ENCODE measurements at places on chromosomes 5 and 9.
A peak's percentile ranks its signal among the peaks of the same experiment; 100 is the strongest.

DNA sequence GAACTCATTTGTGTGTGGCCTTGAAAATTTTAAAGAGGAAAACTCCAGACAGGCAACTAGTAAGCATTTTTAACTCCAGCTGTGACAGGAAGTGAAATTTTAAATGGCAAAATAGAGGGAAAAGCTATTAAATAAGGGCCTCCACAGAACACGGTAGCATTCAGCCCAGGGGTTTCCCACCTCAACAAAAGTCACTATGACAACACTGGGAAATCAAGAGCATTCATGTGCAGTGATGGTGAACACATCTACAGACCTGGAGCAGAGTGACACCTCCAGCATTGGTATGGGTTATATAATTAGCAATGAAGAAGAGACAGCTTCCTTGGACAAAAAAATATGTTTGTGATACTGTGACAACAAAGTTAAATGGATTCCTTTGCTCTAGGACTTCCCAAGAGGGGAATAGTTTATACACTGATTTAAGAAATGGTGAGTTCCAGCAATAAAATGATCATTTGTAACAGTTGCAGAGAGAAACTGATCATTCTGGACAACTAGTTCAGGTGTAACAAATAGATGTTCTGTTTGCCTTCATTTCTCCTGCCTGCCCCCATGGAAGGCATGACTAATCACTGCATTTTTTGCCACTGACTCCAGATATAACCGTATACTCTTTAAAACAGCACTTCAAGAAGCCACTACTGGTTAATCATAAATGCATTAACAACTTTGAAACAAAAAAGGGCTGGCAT is 93.3 kb upstream of the SLC44A1 start:
- H3K27ac ChIP-seq, result no peak overlapping the region
- H3K27me3 ChIP-seq, result no peaks in the 10 kb centered on the region
- DNase-seq, result no peak
- no peak overlapping the region for H3K4me3 ChIP-seq
- no peaks in the 10 kb centered on the region for H3K36me3 ChIP-seq

- no peaks in the 10 kb centered on the region for H3K36me3 ChIP-seq
- no peak overlapping the region for H3K27ac ChIP-seq
- no peaks in the 10 kb centered on the region for H3K4me1 ChIP-seq
- no peak overlapping the region for H3K4me3 ChIP-seq
These were observed 364.4 kb upstream of the CDH9 start for GRCh38 chr5:27402828-27403227.

DNA sequence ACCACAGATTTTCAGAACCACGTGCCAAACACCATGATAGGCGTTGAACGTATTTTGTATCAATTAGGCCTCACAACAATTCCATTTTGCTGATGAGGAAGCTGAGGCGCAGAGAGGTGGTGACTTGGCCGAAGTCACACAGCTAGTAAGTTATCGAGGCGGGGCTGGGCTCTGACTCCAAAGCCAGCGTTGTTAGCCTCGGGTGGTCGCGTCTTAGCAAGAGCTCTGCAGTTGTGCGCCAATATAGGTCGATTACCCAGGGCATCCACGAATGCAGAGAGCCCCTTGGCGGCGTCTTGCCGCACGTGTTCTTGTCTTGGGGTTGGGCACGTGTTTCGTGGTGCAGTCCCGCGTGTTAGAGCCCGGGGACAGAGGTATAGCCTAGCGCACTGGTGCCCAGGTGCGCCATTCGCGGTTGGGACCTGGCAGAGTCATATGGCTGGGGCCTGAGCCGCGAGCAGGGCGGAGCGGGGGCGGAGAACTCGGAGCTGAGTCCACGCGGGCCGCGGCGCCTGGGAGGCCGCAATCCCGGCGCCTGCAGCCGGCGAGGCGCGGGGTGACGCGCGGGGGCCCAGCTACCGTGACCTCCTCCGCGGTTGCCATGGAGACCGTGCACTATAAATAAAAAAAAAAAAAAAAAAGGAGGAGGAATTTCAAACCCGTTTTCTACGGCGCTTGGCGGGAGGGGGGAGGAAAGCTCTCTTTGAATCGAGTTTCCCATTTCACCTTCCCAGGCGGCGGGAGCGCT is 62.3 kb downstream of the CXXC5 start:
- DNase-seq, result peak; percentile 67
- peak overlapping the region; percentile 32 for H3K27ac ChIP-seq
- no peaks in the 10 kb centered on the region for H3K36me3 ChIP-seq
- H3K4me3 ChIP-seq, result no peak overlapping the region
- H3K4me1 ChIP-seq, result peaks cover 19% of the 10 kb centered on the region

DNA sequence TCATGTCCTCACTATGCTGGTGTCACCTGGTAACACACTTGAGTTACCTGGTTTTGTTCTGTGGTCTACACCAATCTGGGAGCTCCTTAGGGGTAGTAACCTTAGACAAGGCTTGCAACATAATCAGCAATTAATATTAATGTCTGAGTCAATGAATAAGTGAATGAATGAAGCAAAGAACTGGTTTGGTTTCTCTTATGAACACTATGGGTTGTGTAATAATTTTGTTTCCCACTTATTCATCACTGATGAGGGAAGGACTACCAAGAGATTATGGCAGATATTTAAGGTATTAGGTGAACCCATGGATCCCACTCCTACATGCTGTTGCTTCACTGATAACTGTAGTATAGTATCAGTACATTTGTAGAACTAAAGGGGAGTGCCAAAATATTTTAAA is 116.0 kb downstream of the SLC12A2 start:
- H3K27me3 ChIP-seq, result no peaks in the 10 kb centered on the region
- no peak overlapping the region for H3K4me3 ChIP-seq
- H3K36me3 ChIP-seq, result no peaks in the 10 kb centered on the region
- peaks cover 29% of the 10 kb centered on the region for H3K4me1 ChIP-seq
- no peak for DNase-seq

DNA sequence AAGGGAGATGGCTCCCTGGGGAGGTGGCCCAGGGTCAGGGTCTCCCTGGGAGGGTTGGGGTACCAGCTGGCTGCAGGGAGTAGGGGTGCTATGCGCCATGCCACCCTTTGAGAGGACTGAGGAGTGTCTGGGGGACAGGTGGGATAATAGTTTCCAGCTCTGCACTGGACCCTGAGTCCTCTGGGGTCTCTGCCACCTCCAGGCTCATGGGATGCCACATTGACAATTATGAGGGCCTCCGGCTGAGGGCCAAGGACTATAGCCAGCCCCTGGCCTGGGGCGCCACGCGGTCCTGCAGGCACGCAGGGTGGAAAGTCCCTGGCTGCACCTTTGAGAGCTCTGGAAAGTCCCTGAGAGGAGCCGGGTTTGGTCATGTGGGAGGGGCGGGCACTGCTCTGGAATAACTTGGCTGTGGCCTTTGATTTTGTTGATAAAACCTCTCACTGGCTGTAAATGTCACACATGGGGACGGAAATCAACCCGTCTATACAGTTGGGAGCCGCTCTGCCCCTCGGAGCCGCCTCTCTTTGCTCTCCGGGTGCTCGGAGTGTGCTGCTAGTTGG is 16.0 kb downstream of the TRAF2 start:
- H3K4me1 ChIP-seq, result peaks cover 41% of the 10 kb centered on the region
- H3K27me3 ChIP-seq, result no peaks in the 10 kb centered on the region
- H3K4me3 ChIP-seq, result peak overlapping the region; percentile 13
- peak overlapping the region; percentile 96 for H3K27ac ChIP-seq
- DNase-seq, result peak; percentile 90

GRCh38 chr5:36842087-36842486 is 34.5 kb upstream of the NIPBL start:
- H3K27me3 ChIP-seq, result no peaks in the 10 kb centered on the region
- no peak overlapping the region for H3K4me3 ChIP-seq
- no peak overlapping the region for H3K27ac ChIP-seq
- H3K36me3 ChIP-seq, result no peaks in the 10 kb centered on the region
- no peaks in the 10 kb centered on the region for H3K4me1 ChIP-seq

DNA sequence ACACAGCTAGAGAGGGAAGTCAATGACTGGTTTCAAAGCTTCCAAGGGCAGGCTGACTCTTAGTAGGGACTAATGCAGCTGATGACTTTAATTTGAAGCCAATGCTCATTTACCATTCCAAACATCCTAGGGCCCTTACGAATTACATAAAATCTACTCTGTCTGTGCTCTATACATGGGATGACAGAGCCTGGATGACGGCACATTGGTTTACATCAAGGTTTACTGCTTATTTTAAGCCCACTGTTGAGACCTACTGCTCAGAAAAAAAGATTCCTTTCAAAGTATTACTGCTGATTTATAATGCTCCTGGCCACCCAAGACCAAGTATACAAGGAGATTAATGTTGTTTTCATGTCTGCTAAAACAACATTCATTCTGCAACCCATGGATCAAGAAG is 74.1 kb downstream of the DAP start:
- no peak overlapping the region for H3K27ac ChIP-seq
- H3K27me3 ChIP-seq, result no peaks in the 10 kb centered on the region
- peaks cover 7% of the 10 kb centered on the region for H3K36me3 ChIP-seq
- no peak overlapping the region for H3K4me3 ChIP-seq
- no peak for DNase-seq

GRCh38 chr9:126915281-126915816 is 767 bp downstream of the RALGPS1 start:
- no peak overlapping the region for H3K27ac ChIP-seq
- H3K36me3 ChIP-seq, result no peaks in the 10 kb centered on the region
- no peak for DNase-seq

- H3K27ac ChIP-seq, result no peak overlapping the region
- peaks cover 13% of the 10 kb centered on the region for H3K4me1 ChIP-seq
- H3K4me3 ChIP-seq, result no peak overlapping the region
- no peaks in the 10 kb centered on the region for H3K36me3 ChIP-seq
These were observed 365.9 kb downstream of the MLLT3 start for GRCh38 chr9:20256284-20256948.

GRCh38 chr5:76475936-76476335 is 72.9 kb downstream of the IQGAP2 start:
- DNase-seq, result no peak
- H3K27me3 ChIP-seq, result no peaks in the 10 kb centered on the region
- no peaks in the 10 kb centered on the region for H3K36me3 ChIP-seq
- H3K4me3 ChIP-seq, result no peak overlapping the region
- H3K4me1 ChIP-seq, result peaks cover 94% of the 10 kb centered on the region

DNA sequence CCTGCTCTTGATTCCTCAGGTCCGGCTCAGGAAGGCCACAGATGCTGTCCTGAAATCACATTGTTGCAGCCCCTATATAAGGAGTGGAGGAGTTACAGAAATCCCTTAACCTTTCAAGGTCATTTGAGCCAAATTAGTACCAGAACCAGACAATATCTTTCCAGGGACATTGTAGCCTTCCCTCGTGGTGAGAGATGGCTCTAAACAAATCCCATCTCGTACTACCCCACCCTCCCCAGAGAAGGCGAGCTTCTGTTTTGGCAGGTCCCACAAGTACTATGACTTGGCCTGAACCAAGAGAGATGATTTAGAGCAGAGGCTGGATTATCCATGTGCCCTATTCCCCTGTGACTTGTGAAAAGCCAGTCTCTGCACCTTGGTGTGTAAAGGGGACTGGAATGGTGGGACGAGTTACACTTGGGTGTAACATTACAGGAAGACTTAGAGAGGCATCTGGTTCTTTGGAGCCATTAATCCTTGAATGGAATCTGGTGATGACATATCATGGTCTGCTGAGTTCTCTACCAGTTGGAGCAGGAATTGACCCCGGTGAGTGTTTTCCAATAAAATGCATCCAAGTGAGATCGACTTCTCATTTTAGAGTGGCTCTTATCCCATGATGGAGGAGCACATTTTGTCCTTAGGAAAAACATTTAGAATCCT is at the start of gene FAM240B:
Gene FAM240B (minus strand): TSS at position 51 of the 663 bp plus-strand sequence. CDS start 16,134 bp downstream, outside the sequence.
- no peak within 1 kb of the TSS for H3K27ac ChIP-seq
- H3K36me3 ChIP-seq, result no peaks in the 10 kb centered on the region
- no peak for DNase-seq
- no peaks in the 10 kb centered on the region for H3K27me3 ChIP-seq

- no peak overlapping the region for H3K27ac ChIP-seq
- no peaks in the 10 kb centered on the region for H3K36me3 ChIP-seq
- no peak for DNase-seq
These were observed 5.5 kb upstream of the PDE8B start for GRCh38 chr5:77204967-77205366.

GRCh38 chr5:175742290-175742994 is 84.6 kb downstream of the HRH2 start:
- no peak overlapping the region for H3K27ac ChIP-seq
- H3K36me3 ChIP-seq, result no peaks in the 10 kb centered on the region
- H3K27me3 ChIP-seq, result peaks cover 3% of the 10 kb centered on the region
- no peak for DNase-seq
- H3K4me3 ChIP-seq, result no peak overlapping the region
- H3K4me1 ChIP-seq, result no peaks in the 10 kb centered on the region

DNA sequence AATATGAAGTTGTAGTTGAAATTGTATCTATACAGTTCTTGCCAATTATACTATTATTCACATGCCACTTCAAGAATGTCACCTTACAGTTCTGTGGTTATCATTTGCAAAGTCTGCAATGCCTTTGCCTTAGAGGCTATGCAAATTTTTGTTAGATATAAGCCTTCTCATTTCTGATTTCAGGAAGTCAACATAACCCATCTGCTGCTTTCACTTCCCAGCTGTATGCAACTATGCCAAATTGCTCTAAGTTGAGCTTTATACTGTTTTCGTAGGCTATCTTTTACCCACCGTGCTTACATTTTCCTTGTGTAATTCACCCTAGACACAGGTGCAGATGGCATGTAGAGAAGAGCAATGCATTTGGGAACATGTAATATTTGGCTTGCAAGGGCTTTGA is 1083.0 kb downstream of the CDH9 start:
- no peaks in the 10 kb centered on the region for H3K27me3 ChIP-seq
- no peaks in the 10 kb centered on the region for H3K4me1 ChIP-seq
- no peak for DNase-seq
- H3K36me3 ChIP-seq, result no peaks in the 10 kb centered on the region
- no peak overlapping the region for H3K27ac ChIP-seq

- H3K27ac ChIP-seq, result no peak overlapping the region
- no peak for DNase-seq
- H3K36me3 ChIP-seq, result no peaks in the 10 kb centered on the region
- H3K27me3 ChIP-seq, result no peaks in the 10 kb centered on the region
- H3K4me3 ChIP-seq, result no peak overlapping the region
These were observed 47.2 kb upstream of the TTC23L start for GRCh38 chr5:34791761-34792244.

Data from CD4-positive, alpha-beta memory T cell (primary cell).